NB4 (cell line): ENCODE measurements at places on chromosomes 11 and 22.

- no peak for DNase-seq
Observed at GRCh38 chr11:112652786-112653390, 308.3 kb upstream of the NCAM1 start.

DNA sequence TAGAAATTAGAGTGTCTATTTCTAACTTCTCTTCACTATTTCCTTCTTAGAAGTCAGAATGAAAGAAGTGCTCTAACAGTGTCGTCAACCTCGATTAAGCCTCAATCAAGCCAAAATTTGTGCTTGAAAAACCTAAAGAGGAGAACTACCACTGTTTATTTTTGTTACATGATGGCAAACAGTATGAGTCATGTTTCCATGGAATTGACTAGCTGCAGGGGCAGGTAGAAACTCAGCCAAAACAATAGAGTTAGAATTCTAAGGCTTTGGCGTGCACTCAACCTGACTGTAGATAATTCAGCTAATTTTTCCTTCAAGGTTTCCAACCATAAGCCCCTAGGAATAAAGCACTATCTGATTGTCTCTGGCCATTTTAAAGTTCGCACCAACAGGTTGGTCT, 415.9 kb downstream of the ETS1 start:
- DNase-seq: no peak

GRCh38 chr11:134571301-134571700, 159.3 kb upstream of the B3GAT1 start:
- DNase-seq: no peak

DNA sequence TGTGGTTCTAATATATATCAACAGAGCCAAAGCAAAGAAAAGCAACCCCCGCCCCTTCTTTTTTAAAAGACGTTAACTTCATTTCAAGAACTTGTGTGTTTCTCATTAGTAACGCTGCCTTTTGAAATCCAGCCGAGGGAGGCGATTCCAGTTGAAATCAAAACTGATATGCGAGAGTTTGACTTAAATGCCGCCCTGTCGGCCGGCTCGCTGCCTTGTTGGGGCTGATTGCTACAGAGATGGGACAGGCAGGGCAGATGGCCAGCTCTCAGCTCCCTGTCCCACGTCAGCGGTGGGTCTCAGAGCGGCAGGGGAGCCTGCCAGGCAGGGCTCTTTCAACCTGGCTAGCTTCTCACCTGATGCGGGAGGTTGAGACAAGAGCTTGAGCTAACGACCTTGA, 51.9 kb upstream of the ALX4 start:
- no peak for DNase-seq

DNA sequence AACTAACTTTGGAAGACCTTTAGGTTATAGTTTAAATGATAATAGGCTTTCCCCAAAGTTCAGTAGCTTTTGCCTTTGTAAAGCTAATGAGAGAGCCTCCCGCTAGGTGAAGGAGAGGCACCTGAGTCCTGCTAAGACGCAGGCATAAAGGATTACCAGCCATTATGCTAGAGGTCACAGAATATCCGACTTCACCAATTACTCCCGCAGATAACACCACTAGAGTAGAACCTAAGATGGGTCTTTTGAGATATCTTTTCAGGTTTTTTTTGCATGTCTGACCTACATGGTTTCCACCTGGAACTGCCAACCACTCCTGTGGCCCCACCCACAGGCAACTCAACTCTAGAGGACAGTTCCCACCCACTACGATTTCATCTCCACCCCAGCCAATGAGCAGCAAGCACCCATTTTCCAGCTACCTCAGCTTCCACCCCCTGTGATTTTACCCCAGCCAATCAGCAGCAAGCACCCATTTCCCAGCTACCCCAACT, 314.3 kb downstream of the BRD1 start:
- DNase-seq: no peak

- DNase-seq: no peak
Observed at GRCh38 chr11:21545699-21546098, 647.2 kb upstream of the ANO5 start.

GRCh38 chr11:3164552-3165151, 458 bp downstream of the OSBPL5 start:
- DNase-seq: peak; percentile 46

DNA sequence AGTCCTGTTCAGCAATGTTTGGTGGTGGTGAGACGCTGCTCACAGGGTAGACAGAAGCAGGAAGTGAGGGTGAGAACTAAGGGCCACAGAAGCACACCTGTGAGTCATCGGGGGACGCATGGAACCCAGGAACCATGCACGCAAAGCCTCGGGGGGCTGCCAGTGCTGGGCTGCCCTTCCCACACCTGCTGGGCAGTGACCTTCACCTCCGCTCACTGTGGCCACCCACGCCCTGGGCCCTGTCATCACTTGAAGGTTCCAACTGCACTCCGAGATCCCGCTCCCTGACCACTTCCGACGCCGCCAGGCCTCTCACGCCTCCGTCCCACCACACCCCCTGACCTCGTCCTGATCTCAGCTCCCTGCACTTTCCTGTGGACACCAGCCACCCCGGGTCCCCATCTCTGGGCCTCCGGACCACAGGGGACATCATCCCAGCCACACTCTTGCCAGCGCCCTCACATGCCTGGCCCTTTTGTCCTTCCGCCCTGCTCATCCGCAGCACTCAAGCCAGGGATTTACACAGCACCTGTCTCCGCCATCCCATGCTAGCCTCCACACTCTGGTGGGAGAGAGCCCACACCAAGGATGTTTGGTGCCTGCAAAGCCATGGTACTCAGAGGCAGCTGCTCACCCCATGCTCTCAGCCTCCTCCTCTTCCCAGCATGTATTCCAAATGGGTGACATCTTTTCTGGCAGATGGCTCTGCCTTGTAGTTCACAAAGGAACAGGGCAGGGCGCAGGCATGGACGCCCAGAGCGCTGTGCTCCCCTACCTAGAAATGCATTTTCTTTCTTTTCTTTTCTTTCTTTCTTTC, 23.1 kb upstream of the ATXN10 start:
- DNase-seq: peak; percentile 48

- no peak for DNase-seq
Observed at GRCh38 chr11:98862169-98862568, 158.6 kb upstream of the CNTN5 start.

DNA sequence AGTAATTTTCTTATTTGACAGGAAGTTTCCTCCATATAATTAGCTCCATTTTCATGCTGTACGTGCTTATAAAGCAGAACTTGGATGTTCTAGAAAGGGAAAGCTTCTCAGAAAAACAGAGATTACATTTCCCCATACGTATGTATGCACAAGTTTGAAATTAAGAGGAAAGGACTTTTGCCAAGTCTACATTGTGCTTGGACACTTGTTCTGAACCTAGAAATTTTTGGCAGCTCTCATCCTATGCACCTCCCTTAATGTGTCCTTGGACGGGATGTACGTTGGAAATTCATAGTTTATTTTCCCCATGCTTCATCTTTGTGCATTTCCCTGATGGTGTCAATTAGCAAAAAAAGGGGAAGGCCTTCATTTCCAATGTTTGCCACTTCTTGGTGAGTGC, 322.7 kb downstream of the BLID start:
- no peak for DNase-seq

DNA sequence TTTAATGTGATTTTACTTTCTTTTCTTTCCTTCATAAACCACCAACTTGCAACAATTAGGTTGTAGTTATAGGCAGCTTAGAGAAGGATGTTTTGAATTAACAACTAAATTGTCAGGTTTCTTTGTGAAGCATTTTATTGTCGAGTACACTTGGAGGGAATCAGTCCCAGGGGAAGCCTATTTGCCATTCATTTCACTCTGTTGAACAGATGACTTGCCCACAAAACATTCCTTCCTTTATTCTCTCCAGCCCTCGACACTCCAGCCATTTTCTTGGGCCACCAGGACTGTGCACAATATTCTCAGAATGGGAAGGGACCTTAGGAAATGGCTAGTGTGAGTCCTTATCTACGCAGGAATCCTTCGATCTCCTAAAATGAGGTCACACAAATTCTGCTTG, 620.6 kb downstream of the SOX6 start:
- no peak for DNase-seq

DNA sequence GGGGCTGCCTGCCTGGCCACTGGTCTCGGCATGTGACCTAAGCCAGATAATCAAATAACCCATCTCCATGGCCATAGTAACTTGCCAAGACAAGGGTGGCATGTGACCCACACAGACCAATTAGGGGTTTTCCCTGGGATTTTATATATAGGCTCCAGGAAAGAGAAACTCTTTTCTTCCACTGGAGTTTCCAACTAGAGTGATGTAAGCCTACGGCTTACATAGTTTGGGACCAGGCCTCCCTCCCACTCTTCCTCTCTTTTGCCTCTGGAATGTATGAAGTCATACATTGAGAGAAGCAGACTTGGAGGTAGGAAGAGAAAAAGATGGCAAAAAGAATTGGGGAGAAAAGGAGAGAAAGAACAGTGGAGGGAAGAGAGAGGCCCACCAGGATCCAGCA, 84.6 kb upstream of the LDLRAD3 start:
- no peak for DNase-seq

DNA sequence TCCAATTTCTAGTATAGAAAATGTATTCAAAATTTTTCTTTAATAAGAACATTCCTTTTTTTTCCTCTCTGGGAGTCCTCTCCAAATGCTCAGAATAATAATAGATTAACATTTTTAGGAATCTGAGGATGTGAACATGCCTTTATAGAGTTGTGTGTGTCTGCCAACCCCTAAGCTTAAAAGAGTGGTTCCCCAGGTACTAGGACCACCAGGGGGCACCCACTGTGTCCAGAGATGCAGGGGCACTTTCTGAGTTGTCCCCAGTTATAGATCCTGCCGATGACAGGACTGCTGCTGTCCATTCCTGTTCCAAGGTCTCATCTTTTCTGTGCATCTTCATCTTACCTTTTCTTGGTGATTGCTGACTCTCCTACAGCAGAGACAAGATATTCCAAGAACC, 27.0 kb upstream of the MICAL2 start:
- peak; percentile 34 for DNase-seq

DNA sequence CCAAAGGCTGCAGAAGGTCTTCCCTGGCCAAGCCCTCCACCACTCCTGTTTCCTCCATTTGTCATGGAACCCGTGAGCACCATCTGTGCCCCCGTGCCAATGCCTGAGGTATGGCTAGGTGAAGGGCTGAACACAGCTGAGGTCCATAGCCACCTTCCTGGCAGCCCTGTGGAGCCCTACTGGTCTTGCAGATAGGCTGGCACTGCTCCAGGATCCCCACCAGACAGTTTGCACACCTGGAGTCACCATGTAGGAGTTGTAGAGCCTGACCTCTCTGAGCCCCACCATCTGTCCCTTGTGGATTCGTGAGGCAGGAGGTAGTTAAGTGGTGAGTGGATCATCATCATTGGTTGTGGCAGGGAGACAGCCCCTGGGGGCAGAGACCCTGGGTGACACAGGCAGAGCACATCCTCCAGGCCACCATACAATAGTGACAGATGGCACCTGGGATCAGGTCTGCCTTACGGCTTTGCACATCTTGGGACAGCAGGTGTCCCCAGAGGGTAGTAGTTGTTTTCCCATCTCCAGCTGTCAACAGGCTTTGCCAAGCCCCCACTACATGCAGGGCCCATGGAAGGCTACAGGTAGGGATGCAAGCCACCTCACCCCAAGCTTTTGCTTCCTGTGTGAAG, 52.5 kb upstream of the SUSD2 start:
- no peak for DNase-seq

GRCh38 chr11:69002110-69002569, 10.9 kb downstream of the MRGPRF start:
- DNase-seq: no peak

- DNase-seq: no peak
Observed at GRCh38 chr11:115539844-115540243, 35.6 kb upstream of the CADM1 start.

DNA sequence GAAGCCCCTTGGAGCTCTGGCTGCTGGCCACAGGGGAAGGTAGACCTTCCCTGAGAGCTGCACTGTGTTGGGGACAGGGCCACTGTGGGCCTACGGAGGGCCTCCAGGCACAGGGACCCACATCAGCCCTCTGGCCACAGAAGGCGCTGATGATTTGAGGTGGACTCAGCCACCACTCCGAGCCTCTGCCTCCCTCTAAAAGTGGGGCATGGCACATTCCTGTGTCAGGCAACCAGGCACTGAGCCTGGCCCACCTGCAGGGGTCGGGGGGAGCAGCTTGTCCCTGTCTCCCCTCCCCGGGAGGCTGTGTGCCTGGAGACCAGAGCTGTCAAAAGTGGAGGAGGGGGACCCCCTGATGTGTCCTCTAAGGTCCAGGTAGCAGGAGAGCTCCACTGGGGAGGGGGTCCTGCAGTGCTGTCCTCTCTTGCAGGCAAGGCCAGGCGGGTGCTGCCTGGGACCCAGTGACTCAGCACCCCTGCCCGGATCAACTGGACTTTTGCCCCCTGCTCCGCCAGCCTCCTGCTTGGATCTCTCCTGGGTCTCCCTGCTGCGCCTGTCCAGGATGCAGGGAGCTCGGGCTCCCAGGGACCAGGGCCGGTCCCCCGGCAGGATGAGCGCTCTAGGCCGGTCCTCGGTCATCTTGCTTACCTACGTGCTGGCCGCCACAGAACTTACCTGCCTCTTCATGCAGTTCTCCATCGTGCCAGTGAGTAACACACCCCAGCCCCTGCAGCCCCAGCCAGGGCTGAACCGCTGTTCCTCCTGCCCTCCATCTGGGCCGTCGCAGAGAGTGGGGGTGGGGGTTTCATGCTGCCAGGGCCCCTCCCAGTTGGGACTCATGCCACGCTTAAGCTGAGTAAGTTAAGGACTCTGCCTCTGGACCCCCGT, 17.5 kb upstream of the CDKN1C start:
- DNase-seq: no peak

- no peak for DNase-seq
Observed at GRCh38 chr22:23067023-23067650, 3.2 kb upstream of the GNAZ start.

GRCh38 chr11:23924226-23924625, 572.6 kb upstream of the LUZP2 start:
- DNase-seq: no peak

DNA sequence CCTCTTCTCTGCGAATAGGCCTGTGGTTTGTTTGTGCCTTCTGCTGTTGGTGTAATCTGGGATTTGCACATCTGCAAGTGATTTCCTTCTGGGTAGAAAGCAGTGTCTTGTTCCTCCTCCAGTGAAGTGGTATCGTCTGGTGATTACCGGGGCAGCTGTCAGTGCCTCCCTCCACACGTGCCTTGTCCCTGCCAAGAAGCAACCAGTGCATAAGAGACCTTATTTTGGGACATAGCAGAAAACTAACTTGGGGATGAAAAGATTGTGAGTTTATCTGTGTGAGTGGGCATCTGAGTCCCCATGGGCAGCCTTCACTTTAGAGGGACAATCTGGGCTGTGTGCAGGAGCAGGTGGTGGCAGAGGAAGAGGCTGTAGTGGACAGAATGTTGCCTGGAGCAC, 71.5 kb upstream of the SORL1-AS1 start:
- no peak for DNase-seq

DNA sequence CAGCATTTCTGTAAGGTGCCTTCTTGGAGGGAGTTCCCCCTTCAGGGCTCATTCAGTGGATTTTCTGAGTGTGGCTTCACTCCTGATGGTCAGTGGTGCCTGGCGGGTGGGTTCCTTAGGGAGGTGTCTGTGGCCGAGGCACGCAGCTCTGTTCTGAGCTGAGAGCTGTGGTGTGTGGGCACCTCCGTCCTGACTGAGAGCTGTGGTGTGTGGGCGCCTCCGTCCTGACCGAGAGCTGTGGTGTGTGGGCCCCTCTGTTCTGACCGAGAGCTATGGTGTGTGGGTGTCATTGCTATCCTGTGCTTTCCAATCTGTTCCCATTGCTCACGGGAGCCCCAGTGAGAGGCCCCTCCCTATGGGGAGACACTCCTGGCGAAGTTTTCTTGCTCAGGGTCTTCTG, 39.8 kb downstream of the MUC6 start:
- DNase-seq: no peak
